Stimulated activated CD4-positive, alpha-beta T cell treated with anti-CD3 and anti-CD28 coated beads, Interleukin-1b, Interleukin-23, amount 100 ng/mL, for 4 hours (primary cell): ENCODE measurements at places on chromosomes 1 and 21.

- no peak for DNase-seq
Measured at GRCh38 chr1:156911577-156912298, 8.7 kb upstream of the LRRC71 start.

DNA sequence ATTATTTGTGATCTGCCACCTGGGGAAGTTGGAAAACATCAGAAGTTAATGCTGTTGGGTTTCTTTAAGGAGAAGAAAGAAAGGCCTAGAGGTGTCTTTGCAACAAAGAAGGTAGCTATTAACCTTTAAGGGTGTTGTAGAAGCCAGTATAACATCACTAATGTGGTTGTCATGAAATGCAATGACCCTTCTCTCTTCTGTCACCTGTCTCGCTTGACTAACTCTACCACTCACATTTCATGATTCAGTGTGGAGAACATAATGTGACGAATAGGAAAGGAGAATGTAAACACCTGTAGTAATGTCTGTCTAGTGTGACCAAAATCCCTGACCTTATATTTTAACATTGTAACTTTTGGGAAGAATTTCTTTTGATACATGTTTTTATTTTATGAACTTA is 211.7 kb upstream of the UBE2U start:
- no peak for DNase-seq

DNA sequence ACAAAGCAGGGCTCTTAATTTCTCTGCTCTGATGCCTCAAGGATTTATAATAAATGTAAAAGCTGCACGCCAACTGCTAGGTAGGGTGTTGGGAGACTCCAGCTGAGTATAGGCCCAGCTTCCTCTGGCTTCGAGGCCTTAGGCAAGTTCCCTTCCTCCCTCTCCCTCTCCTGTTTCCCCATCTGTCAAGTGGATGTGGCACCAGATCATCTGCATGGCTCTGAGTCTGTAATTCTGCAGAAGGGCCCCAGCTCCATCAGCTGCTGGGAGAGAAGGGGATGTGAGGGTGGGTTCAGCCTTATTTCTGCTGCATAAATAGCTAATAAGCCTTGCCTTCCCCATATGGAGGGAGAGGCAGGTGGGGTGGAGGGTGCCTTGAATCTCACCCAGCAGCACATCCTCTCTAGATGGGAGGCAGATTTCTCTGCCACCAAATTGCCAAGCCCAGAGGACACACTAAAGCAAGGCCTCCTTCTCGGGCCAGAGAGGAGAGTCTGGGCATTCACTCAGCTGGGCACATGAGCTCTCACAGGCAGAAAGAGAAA is 3.8 kb downstream of the TRIM62 start:
- no peak for DNase-seq

GRCh38 chr1:240237305-240237721 is 145.6 kb downstream of the FMN2 start:
- DNase-seq, result no peak

DNA sequence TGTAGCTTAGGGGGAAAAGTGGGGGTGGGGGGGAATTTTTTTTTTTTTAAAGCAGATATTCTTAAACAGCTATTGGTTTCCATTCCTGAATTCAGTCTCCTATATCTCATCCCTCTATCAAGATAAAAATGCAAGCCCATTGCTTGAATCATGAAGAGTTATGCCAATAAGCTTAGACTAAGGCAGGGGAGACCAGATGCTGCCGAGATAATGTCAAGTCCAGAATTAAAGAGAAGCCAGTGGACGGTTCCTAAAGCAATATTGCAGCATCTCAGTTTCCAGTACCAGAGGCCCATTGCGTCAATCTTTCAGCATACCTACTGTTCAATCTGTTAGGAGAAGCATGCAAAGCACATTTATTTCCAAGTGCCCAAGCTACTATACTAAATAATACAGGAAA is 309.4 kb downstream of the BARHL2 start:
- no peak for DNase-seq

- DNase-seq, result no peak
Measured at GRCh38 chr1:33140153-33141149, 41.4 kb downstream of the TRIM62 start.

GRCh38 chr1:236161230-236161629 is 18.9 kb downstream of the GPR137B start:
- no peak for DNase-seq

DNA sequence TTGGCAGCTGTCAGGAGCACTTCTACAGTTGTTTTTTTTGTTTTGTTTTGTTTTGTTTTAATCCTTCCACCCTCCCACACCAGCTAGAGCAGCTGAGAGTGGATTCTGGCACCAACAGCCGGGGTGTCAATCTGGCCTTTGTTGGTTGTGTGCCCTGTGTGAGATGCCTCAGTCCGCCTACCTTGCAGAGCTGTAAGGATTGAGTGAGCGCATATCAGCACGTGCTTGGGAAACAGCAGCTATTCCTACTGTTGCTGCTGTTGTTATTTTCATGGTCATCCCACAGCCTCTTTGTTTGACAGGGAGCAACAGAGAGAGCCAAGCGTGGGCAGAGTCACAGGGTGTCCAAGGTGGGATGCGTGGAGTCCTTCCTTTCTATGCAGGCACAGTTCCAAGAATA is 50.4 kb downstream of the PGBD5 start:
- no peak for DNase-seq

DNA sequence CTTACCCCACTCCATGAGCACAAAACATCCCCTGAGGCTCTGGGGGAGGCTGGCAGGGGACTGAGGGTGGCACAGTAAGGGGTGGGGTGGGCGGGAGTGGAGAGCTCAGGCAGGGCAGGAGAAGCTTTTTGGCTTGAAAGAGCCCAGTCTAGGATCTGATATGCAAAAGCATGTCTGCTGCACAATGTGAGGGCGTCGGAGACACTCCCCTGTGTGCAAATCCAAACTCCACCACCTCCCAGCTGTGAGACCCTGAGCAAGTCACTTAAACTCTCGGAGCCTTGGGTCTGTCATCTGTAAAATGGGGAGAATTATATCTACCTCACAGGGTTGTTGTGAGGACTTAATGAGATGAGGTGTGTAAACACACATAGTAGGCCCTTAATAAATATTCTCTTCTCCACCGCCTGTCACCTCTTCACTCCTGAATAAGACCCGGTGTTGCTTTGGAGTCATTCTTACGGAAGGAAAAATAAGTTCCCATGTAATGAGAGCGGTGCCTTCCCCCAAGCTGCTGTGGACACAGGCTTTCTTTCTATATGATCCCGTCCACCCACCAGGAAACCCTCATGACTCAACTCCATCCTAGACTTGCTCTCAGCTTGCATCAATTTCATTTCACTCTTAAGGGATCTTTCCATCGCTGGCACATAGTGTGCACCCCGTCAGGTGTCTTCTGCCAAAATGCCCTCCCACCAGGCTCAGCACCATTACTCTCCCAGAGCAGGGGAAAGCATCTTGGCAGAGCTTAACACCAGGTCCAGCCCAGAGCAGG is 12.5 kb downstream of the KCNN3 start:
- DNase-seq, result no peak

GRCh38 chr1:161772397-161772796 is 6.3 kb downstream of the ATF6 start:
- DNase-seq, result no peak

DNA sequence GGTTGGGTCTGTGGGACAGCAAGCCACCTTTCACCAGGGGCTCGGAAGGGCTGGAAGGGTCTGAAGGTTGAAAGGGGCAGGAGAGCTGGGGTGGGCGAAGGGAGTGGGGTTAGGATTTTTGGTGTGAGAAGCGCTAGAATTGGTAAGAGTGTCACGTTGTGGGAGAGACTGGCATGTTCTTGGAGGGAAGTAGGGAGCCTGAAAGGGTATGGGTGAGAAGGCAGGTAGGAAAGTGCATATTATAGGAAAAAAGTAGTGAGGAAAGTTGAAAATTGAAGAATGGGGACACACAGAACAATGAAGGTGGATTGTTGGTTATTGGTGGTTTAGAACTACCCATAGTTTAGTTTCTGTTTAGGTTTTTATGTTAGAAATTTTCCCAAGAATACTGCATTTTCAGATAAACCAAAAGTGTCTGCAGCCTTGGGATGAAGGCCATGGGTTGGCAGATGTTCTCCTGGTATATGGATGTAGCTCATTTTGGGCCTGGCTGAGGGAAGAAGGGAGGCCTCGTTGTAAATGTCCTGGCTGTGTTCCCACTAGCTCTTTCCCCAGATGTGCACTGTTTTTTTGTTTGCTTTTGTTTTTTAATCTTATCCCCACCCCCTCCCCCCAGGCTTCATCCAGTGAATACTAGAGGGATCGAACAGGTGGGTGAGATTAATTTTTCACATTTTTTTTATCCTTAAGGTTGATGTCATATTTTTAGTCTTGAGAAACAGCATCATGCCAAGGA is 1.2 kb downstream of the LRRC42 start:
- no peak for DNase-seq

- DNase-seq, result no peak
Measured at GRCh38 chr1:82161700-82162141, 361.0 kb downstream of the ADGRL2 start.
